ENCODE measurements at places on chromosomes 12 and 14.

DNA sequence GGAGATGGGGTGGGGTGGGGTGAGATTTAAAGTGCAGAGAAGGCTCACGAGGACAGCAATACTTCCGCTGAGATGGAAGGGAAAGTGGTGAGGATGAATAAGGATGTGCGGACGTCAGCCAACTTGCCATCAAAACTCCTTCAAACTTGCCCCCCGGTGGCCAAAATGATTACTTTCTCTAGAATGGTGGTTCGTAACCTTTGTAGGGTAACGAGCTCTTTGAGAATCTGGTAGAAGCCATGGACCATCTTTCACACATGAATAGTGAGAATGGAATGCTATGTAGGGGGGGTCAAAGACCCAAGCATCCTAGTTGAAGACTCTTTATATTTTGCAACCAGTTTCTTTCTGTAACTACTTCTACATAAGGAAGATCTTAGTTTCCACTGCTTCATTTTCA is 245.9 kb upstream of the DDHD1 start:
- peak; percentile 7 for DNase-seq

DNA sequence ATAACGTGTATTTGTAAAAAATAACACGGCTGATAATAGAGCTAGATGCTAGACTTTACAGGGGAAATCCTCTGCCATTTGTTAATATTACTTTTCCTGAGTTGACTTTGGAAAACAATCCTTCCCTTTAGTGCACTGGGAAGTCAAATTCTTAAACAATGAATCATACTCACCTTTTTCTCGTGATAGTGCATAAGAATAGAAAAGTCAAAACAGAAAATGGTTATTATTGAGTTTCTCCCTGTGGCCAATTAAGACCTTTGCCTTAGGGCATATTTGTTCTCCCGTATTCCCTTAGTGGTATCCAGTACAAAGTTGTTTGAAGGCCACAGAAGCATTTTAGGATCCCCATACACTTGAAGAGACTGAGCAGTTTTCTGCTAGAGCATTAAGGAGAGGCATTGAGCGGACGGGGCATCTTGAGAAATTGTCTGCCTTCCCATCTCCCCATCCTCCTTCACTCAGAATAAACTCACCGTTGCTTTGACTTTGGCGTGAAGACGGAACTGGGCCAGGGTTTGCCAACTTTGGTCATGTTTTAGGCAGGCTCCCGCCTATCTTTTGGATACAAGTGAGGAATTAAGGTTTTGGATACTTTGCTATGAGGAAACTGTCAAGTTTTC is 171.3 kb downstream of the TMTC2 start:
- DNase-seq = no peak

- no peak for DNase-seq
Observed at GRCh38 chr14:104218361-104219180, 80.2 kb downstream of the KIF26A start.

- DNase-seq = no peak
Observed at GRCh38 chr14:24834956-24835355, 201.0 kb upstream of the GZMB start.

GRCh38 chr12:119841433-119842210 is 35.5 kb downstream of the CIT start:
- no peak for DNase-seq

DNA sequence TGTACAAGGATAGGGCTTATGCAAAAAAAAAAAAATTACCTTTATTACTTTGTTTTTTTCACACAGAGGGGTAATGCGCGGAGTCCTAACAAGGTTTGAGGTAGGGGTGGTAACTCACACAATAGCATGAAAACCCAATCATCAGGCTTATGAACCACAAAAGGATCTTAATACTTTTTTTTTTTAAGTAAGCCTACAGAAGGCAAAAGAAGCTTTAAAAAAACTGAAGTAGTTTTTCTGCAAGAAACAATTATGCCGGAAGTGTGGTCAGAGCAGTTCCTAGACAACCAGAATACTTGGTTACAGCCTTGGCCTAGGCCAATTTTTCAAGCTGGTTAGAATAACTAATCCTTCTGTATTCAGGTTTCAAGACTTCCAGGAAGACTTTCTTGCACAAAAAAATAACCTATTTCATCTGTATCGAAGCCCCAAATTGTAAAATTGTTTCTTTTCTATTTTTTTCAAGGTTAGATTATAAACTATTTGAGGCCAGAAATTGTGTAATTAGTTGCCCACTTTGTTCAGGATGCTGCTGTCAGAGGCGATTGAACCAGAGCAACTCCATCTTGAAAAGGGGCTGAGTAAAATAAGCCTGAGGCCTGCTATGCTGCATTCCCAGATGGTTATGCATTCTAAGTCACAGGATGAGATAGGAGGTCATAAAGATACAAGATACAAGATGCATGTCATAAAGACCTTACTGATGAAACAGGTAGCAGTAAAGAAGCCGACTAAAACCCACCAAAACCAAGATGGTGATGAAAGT is 1.8 kb upstream of the GNS start:
- DNase-seq = peak; percentile 32

- DNase-seq = no peak
Observed at GRCh38 chr12:120654656-120655055, 14.2 kb downstream of the CABP1 start.

DNA sequence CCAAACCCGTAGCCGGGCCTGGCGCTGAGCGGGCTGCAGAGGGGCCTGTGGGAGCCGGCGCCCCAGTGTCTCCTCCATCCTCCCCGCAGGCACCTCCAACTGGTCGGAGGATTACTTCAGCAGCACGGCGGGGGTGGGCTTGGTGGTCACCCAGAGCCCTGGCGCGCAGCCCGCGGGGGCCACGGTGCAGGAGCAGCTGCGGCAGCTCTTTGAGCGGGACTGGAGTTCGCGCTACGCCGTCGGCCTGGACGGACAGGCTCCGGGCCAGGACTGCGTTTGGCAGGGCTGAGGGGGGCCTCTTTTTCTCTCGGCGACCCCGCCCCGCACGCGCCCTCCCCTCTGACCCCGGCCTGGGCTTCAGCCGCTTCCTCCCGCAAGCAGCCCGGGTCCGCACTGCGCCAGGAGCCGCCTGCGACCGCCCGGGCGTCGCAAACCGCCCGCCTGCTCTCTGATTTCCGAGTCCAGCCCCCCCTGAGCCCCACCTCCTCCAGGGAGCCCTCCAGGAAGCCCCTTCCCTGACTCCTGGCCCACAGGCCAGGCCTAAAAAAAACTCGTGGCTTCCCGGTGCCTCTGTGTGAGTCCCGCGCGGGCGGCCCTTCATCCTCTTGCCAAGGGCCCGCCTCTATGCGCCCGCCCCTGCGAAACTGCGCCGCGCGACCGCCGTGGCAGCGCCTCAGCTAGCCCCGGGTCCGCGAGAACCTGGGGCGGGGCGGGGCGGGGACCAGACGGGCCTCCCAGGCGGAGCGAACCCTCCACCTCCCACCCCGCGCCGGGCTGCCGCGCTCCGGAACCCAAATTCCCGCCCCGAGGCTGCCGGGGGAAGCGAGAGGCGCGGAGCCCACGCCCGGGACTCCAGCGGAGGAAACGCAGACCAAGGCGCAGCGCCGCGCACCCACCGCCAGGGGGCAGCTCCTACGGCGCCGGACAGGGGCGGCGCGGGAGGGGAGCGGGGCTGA is 8.3 kb downstream of the PLD4 start:
- peak; percentile 81 for DNase-seq

GRCh38 chr12:120774169-120774916 is 48.7 kb downstream of the ACADS start:
- DNase-seq = no peak

DNA sequence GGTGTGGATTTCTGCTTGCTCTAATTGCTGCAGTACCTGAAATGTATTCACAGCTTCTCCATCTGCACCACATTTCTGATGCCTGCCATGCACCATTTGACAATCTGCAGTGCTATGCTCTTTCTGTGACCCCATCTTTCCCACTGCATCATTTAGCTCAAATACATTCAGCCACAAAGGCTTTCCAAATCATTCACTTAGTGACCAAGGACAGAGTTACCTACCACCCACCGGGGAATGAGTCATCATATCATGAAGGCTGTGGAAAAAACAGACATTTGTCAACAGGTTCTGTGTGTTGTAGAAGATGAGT is 465.5 kb upstream of the ATP2B1 start:
- no peak for DNase-seq

DNA sequence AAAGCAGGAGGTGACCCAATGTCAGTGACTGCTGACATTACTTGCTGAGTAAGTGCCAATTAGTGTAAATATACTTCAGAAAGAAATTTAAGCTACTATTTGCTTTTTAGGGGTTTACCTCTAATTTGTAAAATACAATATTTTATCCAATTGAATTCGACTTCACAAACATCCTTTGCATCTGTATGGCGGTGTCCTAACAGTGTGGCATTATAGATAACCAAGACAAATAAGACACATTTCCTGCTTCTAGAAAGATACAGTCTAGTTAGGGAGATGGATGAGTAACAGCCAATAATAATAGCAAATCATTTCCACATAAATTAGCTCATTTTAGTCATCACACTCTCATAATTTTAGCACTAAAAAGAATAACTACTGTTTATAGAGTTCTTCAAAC is 196.5 kb downstream of the AKAP6 start:
- DNase-seq = no peak

- DNase-seq = no peak
Observed at GRCh38 chr14:87629788-87630187, 363.2 kb downstream of the GALC start.

GRCh38 chr14:75837151-75837787 is 144.5 kb downstream of the TGFB3 start:
- DNase-seq = peak; percentile 47

- no peak for DNase-seq
Observed at GRCh38 chr14:79890527-79890926, 320.8 kb downstream of the DIO2 start.

DNA sequence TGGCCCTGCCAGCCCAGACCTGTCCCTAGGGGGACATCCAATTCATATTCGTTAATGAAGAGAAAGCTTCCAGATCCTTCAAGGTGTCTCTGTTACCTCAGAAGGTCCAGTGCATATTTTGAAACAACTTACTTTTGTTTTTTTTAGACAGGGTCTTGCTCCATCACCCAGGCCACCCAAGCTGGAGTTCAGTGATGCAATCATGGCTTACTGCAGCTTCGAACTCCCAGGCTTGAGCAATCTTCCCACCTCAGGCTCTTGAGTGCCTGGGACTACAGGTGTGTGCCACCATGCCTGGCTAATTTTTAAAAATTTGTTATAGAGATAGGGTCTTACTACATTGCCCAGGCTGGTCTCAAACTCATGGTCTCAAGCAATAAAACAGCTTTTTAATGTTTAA is 48.4 kb downstream of the B4GALNT3 start:
- DNase-seq = no peak

GRCh38 chr14:71138448-71139293 is 231.4 kb downstream of the PCNX1 start:
- peak; percentile 71 for DNase-seq

DNA sequence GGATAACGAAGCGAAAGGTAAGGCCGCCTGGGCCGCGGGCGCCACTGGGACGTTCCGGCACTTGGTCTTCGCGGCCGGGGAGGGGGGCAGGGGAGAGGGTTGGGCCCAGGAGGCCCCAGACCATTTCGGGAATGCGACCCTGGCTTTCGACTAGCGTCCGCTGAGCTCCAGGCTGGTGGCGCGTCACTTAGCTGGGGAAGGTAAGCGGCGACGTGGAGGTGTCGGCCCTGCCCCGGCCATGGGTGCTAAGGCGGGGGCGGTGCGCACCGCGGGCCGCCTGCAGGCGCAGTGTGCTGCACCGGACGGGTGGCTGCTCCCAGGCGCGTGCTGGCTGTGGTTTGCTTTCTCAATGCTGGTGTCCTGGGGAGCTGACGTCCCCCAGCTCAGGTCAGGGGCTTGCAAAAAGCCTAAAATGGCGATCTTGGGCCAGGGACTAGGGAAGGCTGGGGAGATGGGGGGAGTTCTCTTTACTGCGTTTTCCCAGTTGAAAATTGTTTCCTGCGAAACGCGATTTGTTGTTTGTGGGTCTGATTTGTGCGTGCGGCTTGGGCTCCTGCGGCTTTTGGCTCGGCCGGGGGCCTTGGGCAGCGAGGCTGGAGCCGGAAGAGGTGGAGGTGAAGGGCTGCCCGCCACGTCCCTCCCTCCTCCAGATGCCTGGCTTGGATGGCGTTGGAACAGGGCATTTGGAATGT is 1.2 kb downstream of the HOXC10 start:
- DNase-seq = no peak

GRCh38 chr14:54676812-54677708 is 110.1 kb downstream of the SAMD4A start:
- no peak for DNase-seq

DNA sequence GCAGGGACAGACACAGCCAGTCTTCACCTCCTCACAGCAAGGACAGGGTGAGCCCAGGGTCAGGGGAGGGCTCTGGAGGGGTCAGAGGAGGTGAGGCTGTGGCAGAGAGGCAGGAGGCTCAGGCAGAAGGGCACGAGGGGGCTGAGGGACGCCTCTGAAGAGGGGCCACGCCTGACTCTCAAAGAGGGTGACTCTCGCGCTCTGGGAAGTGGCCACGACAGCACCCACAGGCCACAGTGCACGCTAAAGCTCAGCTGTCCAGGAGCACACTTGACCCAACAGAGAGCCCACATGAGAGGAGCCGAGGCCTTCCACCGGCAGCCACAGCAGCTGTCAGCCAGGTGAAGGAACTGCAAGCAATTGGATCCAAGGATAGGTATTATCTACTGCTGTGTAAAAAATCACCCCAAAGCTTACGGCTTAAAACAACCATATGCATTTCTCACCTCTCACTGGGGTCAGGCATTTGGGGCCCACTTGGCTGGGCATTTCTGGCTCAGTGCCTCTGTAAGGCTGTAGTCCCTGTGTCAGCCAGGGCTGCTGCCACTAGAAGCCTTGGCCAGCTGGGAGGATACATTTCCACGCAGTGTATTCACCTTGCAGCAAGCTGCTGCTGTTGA is 27.8 kb downstream of the SLC6A12 start:
- DNase-seq = peak; percentile 9

DNA sequence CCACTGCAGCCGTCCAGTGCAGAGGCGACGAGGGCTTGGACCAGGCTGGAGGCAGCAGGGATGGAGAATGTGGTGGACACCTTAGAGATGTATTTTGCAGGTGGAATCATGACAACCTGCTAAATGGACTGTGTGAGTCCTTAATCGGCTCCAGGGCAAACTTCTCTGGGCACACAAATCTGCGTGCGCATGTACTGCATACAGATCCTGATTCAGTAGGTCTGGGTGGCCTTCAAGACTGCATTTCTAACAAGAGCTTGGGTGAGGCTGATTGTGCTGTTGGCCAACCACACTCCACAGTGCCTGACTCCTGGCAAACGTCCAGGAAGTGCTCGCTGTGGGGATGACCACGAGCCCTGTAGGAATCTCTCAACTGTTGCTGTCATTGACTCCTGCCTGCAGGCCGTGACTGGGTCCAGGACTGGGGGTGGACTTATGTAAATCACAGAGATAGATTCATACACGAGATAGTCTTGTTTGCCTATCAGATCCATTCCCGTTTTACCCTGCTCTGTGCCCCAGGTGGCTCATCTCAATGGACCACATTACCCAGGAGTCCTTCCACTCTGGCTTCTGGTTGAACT is 27.2 kb downstream of the JDP2 start:
- peak; percentile 63 for DNase-seq

DNA sequence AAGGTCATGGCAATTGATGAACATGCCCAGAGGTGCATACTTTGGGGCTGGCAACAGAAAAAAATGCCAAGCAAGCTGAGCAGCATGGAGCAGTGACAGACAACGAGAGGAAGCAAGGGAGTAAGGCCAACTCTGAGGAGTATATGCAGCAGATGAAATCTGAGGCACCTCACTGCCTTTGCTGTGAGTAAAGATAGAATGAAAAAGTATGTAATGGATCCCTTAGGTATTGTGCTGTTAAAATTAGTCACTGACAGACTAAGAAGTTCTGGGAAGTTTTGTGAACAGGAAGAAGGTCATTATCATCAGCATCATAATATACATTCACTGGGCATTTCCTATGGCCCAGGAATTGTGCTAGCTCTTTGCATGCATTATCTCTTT is 269.9 kb downstream of the DUSP6 start:
- DNase-seq = no peak

GRCh38 chr14:73859145-73859544 is 7.5 kb downstream of the PTGR2 start:
- DNase-seq = no peak
